ENCODE measurements at places on chromosomes 13 and 19. TPM values are rescaled to one million over a fixed set of nuclear protein-coding genes. Genes with fewer than 3 reads are reported as not detected.

APC2 gene
- 1.5 TPM for total RNA-seq

ZNF177 gene
- total RNA-seq = 5.9 TPM

SULT2B1 gene
- not detected for total RNA-seq

FNDC3A gene
- total RNA-seq = 49.4 TPM

WDR88 gene
- not detected for total RNA-seq

PROZ gene
- not detected for total RNA-seq

SIX5 gene
- 34.2 TPM for total RNA-seq

ERICH6B gene
- total RNA-seq = not detected

BORA gene
- total RNA-seq = 2.0 TPM

CCDC169 gene
- total RNA-seq = 0.60 TPM

ZNF776 gene
- 21.0 TPM for total RNA-seq

CEACAM16 gene
- total RNA-seq = not detected

SYDE1 gene
- total RNA-seq = 64.4 TPM

ETV2 gene
- 1.2 TPM for total RNA-seq

PSG3 gene
- not detected for total RNA-seq

FXYD1 gene
- total RNA-seq = not detected

CRLF1 gene
- total RNA-seq = 17.0 TPM

PRTN3 gene
- not detected for total RNA-seq

RFPL4A gene
- not detected for total RNA-seq

HIPK4 gene
- 0.29 TPM for total RNA-seq

C13orf46 gene
- total RNA-seq = 2.4 TPM

ADGRE3 gene
- not detected for total RNA-seq

GIPR gene
- total RNA-seq = 1.3 TPM

KLC3 gene
- total RNA-seq = 0.21 TPM

CRX gene
- not detected for total RNA-seq

Measured in osteocyte (in vitro differentiated cells).